ENCODE measurements at places on chromosomes 16 and 17. TPM values are rescaled to one million over a fixed set of nuclear protein-coding genes. Genes with fewer than 3 reads are reported as not detected.

PPM1E gene
- total RNA-seq = not detected

MYH8 gene
- not detected for total RNA-seq

CEP295NL gene
- total RNA-seq = 5.9 TPM

HOXB2 gene
- 7.6 TPM for total RNA-seq

NME2 gene
- 162 TPM for total RNA-seq

C1QL1 gene
- not detected for total RNA-seq

FZD2 gene
- 0.84 TPM for total RNA-seq

TMEM238L gene
- total RNA-seq = not detected

TBC1D16 gene
- 0.52 TPM for total RNA-seq

OSBPL7 gene
- 8.5 TPM for total RNA-seq

HEXD gene
- total RNA-seq = 16.0 TPM

ASB16 gene
- total RNA-seq = not detected

NUDT7 gene
- total RNA-seq = 1.5 TPM

ANKS4B gene
- not detected for total RNA-seq

OR4D1 gene
- total RNA-seq = 0.42 TPM

All from mononuclear cell (primary cell).